ENCODE measurements at places on chromosomes 5 and 9. TPM values are rescaled to one million over a fixed set of nuclear protein-coding genes. Genes with fewer than 3 reads are reported as not detected.

- no peak for DNase-seq
Measured at GRCh38 chr5:149581931-149582768, 852 bp downstream of the ARHGEF37 start.

DNA sequence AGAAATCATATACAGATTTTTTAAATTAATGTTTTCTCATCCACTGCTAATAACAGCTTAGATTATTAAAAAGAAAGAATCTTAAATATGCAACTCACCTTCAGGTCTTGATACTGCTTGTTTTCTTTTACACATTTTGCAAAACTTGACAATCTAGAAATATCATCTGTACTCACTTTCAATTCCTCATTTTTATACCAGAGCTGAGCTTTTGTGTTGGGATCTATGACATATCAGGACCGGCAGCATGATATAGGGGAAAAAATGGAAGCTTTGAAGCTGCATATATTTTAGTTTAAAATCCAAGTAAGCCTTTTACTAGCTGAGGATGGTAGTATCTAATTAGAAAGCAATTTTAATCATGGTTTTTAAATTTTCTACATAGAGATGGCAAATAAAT, 75.7 kb upstream of the SMARCA2 start:
- DNase-seq = no peak

GRCh38 chr9:128397831-128398230, 22.8 kb upstream of the CERCAM start:
- DNase-seq = no peak

DNA sequence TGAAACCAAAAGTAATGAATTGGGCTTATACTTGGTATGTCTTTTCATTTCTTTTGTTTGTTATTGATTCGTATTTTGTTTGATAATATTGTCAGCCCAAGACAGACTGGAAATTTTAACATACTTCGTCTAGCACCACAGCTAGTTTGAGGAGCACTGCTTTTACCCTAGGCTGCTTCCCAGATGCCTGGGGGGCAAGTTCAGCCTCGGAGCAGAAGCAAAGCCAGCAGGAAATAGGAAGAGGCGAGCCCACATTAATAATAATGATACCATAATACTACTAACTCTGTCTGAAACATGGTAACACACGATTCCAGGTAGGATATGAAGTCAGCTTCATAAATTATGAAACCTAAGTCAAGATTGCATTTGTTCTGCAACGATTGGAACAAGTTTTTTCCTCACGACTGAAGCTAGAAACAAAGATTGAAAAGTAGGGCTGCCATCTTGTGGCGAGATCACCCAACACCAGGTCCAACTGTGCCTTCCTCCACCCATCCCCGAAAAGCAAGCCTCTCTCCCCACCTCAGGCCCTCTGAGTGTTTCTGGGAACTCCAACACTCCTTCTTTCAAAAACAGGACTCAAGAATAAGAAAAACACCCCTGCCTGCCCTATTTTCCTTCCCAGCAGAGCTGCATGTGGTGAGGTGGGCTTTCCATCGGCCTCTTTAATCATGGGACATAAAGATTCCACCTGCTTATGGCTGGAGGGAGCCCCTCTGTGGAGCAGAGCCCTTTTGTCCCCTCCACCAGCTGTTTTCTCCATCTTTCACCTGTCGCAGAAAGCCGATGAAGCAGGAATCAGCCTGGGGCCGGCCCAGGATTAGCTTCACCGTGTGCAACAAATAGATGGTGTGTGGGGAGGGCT, 236.4 kb downstream of the CAAP1 start:
- no peak for DNase-seq

The ENC1 gene
- total RNA-seq = 96.8 TPM

All from type B pancreatic cell (in vitro differentiated cells).